Uterus (tissue), 4 donors: ENCODE measurements at places on chromosomes 13 and 19. TPM values are rescaled to one million over a fixed set of nuclear protein-coding genes. Genes with fewer than 3 reads are reported as not detected.

DNA sequence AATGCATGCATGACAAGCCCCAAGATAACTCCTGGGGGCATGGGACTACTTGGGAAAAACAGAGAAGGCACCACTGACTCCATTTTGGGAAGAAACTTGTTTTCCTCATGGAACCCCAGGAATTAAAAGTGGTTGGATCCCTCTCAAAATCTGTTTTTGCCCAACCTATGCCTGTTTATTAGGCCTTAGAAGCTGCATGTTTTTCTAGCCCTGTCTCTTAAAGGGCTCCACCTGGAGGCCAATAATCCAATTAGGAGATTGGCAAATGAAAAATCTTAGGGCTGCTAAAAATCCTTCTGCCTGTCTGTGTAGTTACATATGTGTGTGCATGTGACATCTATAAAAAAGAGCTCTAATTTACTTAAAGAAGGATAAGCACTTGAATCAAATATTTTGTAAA is 26.9 kb downstream of the MED4 start:
- no peak for DNase-seq
- H3K27ac ChIP-seq = no peak overlapping the region
- H3K4me3 ChIP-seq = no peak overlapping the region
- no peaks in the 10 kb centered on the region for H3K36me3 ChIP-seq

DNA sequence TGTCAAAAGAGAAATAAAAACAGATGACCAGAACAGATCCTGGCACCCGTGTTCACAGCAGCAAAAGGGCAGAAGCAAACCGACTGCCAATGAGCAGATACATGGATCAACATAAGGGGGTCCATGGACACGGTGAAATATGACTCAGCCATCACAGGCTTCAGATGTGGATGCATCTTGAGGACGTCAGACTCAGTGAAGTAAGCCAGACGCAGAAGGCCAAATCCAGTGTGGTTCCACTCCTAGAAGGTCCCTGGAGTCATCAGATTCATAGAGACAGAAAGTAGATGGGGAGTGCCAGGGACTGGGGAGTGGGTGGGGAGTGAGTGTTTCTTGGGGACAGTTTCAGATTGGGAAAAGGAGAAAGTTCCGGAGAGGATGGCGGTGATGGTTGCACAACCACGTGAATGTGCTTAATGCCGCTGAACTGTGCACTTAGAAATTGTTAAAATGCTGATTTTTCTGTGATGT is 28.8 kb upstream of the SEMA6B start:
- no peak overlapping the region for H3K27ac ChIP-seq
- H3K36me3 ChIP-seq = no peaks in the 10 kb centered on the region
- peaks cover 17% of the 10 kb centered on the region for H3K27me3 ChIP-seq
- peaks cover 10% of the 10 kb centered on the region for H3K4me1 ChIP-seq

- H3K36me3 ChIP-seq = no peaks in the 10 kb centered on the region
- H3K4me1 ChIP-seq = no peaks in the 10 kb centered on the region
- no peak for DNase-seq
- no peak overlapping the region for H3K4me3 ChIP-seq
- H3K27me3 ChIP-seq = no peaks in the 10 kb centered on the region
Observed at GRCh38 chr13:52810526-52810925, 37.9 kb downstream of the PCDH8 start.

DNA sequence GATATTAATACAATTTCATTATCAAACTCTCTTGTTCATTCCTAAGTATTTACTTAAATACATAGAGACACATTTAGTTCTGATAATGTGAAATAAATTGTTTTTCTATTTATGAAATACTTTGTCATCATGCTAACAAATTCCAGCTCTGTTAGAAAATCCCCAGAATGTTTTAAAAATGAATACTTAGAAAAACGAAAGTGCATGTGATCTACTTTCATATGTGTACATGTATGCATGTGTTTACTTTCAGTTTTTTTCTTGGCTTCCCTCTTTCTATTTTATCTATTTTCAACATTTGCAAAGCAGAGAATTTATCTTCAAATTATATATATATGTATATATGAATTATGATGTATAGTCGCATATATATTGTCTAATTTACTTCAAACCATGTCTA is 1110.0 kb upstream of the PCDH20 start:
- H3K36me3 ChIP-seq = no peaks in the 10 kb centered on the region
- H3K4me3 ChIP-seq = no peak overlapping the region
- no peak for DNase-seq
- H3K27me3 ChIP-seq = no peaks in the 10 kb centered on the region
- no peaks in the 10 kb centered on the region for H3K4me1 ChIP-seq
- no peak overlapping the region for H3K27ac ChIP-seq

GRCh38 chr13:76992548-76993001 is 694 bp downstream of the CLN5 start:
- H3K27me3 ChIP-seq = no peaks in the 10 kb centered on the region
- peak overlapping the region; percentile 70 for H3K4me3 ChIP-seq
- H3K4me1 ChIP-seq = no peaks in the 10 kb centered on the region

GRCh38 chr13:107067381-107067780 is 499.4 kb upstream of the ARGLU1 start:
- H3K27ac ChIP-seq = no peak overlapping the region
- no peak for DNase-seq
- H3K4me1 ChIP-seq = no peaks in the 10 kb centered on the region
- no peaks in the 10 kb centered on the region for H3K36me3 ChIP-seq

DNA sequence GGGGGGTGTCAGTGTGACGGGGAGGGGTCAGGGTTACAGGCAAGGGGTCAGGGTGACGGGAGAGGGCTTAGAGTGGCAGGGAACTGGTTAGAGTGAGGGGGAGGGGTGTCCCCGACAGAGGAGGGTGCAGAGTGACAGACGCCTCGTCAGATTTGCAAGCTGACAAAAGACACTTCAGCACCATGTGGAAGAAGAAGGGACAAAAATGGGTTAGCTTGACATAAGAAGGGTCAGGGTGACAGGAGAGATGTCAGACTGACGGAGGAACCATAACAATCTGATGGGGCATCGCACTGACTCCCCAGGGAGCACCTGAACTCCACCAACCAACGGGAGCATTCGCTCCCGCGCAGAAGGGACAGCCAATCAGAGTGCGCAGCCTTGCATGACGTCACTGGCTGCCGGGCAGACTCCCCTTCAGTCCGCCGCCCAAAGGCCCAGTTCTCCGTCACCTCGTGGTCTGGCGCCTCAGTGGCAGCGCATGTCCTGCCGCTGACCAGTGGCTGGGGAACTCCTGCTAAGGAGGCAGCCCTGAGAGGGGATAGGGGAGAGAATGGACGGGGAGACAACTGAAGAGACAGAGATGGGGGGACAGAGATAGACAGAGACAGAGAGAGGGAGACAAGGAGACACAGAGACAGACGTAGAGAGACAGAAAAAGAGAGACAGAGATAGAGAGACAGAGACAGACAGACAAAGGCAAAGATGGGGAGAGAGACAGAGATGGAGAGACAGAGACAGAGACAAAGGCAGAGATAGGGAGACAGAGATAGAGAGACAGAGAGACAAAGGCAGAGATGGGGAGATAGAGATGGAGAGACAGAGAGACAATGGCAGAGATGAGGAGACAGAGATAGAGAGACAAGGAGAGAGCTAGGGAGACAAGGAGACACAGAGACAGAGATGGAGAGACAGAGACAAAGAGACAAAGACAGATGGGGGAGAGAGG is 30.2 kb downstream of the C19orf81 start:
- peak; percentile 59 for DNase-seq
- H3K4me3 ChIP-seq = no peak overlapping the region
- H3K27me3 ChIP-seq = no peaks in the 10 kb centered on the region
- H3K4me1 ChIP-seq = no peaks in the 10 kb centered on the region
- H3K36me3 ChIP-seq = no peaks in the 10 kb centered on the region
- H3K27ac ChIP-seq = no peak overlapping the region

DNA sequence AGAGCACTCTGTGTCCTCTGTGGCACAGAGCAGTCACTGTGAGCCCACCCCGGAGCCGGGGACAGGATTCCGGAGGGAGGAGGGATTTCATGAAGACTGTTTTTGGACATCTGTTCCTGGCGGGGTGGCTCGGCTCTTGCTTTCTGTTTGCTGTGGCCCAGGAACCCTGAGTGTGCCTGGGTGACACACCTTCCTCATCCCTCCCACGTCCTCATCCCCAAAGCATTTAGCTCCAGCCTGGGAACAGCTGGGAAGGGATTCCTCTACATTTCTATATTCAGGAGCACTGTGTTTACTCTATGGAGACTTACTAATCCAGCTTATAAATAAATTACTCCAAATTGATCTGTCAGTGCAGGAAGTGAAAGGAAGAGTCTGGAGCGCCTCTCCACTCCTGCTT is 97.8 kb upstream of the UBL3 start:
- no peaks in the 10 kb centered on the region for H3K36me3 ChIP-seq
- H3K4me3 ChIP-seq = no peak overlapping the region
- H3K27ac ChIP-seq = no peak overlapping the region
- no peak for DNase-seq

- H3K4me1 ChIP-seq = no peaks in the 10 kb centered on the region
- no peak overlapping the region for H3K4me3 ChIP-seq
- H3K36me3 ChIP-seq = no peaks in the 10 kb centered on the region
- no peak overlapping the region for H3K27ac ChIP-seq
- no peaks in the 10 kb centered on the region for H3K27me3 ChIP-seq
Observed at GRCh38 chr13:38872693-38873092, 117.9 kb downstream of the STOML3 start.

DNA sequence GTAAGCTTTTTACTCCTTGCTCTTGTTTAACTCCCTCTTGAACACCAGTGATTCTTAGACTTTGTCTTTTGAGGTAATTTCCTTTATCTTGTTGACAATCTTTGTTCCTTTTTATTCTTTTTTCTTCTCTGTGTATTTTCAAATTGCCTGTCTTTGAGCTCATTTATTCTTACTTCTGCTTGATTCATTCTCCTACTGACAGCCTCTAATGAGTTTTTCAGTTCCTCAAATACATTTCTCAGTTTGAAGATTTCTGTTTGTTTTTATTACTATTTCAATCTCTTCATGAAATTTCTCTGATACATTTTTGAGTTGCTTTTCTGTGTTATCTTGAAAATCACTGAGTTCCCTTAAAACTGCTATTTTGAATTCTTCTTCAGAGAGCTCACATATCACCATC is 154.1 kb downstream of the ATP8A2 start:
- H3K4me1 ChIP-seq = no peaks in the 10 kb centered on the region
- no peak for DNase-seq
- no peak overlapping the region for H3K4me3 ChIP-seq
- no peaks in the 10 kb centered on the region for H3K27me3 ChIP-seq
- no peaks in the 10 kb centered on the region for H3K36me3 ChIP-seq

CCDC70 gene
- total RNA-seq = not detected

DKKL1 gene
- total RNA-seq = 1.3 TPM

OR7C1 gene
- not detected for total RNA-seq

SIGLEC12 gene
- not detected for total RNA-seq
